ENCODE measurements at places on chromosomes 16 and 17. TPM values are rescaled to one million over a fixed set of nuclear protein-coding genes. Genes with fewer than 3 reads are reported as not detected.

The FA2H gene
- not detected for total RNA-seq

The RAC3 gene
- total RNA-seq = 9.0 TPM

The KRTAP9-6 gene
- not detected for total RNA-seq

The ZNF200 gene
- 8.1 TPM for total RNA-seq

The TP53TG3E gene
- total RNA-seq = not detected

The ICAM2 gene
- total RNA-seq = 1.2 TPM

The ENPP7 gene
- total RNA-seq = not detected

The FOXN1 gene
- total RNA-seq = under 0.01 TPM

The SCRN2 gene
- total RNA-seq = 28.3 TPM

The TCF25 gene
- 182 TPM for total RNA-seq

The CCL8 gene
- not detected for total RNA-seq
